ENCODE measurements at places on chromosomes 13 and 19.

GRCh38 chr19:21098291-21098690 is 16.3 kb downstream of the ZNF714 start:
- DNase-seq: no peak

DNA sequence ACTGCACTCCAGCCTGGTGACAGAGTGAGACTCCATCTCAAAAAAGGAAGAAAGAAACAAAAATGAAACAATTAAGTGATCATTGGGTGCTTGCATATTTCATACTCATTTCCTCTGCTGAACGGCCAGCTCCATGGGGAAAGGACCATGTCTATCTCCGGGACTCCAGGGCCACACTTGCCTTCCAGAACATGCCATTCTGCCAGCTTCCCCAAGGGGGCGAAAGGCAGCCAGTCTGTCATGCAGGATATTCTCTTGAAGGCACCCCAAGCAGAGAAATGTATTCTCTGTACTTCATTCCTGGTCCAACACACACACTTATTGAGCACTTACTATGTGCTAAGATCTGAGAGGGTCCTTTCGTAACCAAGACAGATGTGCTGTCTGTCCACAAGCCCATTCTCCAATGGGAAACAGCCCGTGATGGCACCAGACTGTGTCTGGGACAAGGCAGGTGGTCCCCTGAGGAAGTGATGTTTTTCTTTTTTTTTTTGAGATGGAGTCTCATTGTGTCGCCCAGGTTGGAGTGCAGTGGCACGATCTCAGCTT is 10.2 kb upstream of the CARM1 start:
- no peak for DNase-seq

GRCh38 chr19:35404879-35405622 is 34.2 kb downstream of the GPR42 start:
- no peak for DNase-seq

- no peak for DNase-seq
Observed at GRCh38 chr13:70339738-70340137, 231.5 kb upstream of the KLHL1 start.

DNA sequence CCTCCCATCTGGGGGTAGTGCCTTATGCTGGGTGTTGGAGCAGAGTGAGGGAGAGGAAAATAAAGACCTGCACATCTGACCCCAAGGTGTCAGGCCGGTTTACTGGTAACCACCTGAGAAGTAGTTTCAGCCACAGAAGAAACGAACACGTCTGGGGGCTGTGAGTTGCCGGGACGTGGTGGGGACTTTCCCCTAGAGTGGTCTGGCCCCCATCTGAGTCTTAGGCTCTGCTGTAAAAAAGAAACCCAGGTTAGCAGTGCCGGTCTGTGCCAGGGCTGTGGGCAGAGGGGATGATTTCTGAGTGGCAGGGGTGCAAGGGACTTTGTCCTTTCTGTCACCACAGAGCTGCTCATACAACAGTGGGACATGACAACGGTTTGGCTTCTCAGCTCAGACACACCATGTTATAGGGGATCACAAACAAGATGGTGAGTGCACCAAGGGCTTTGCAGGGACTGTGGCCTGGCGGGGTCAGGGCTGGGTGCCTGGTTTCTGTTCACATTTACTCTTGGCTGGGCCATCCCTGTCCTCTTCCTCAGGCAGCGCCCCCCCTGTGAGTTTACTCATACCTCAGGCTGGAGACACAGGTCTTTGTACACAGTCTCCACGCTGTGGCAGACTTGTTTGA is 9.0 kb downstream of the GCDH start:
- no peak for DNase-seq

- DNase-seq: no peak
Observed at GRCh38 chr13:68713394-68713793, 1394.2 kb upstream of the ATXN8OS start.

DNA sequence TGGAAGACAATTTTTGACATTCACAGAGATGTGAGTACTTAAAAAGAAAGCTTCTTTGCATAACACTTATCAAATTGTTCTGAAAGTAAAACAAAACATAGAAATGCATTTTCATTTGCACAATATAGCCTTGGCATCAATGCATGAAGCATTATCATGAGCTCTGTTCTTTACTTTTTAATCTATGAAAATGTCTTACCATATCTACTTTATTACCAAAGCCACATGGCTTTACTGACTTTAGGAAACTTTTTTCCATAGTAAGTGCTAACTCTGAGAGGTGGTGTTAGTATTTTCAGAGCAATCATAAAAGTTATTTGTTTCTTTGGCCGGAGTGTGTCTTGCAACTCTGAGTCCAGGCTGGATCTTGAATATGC is 10.5 kb downstream of the TNFRSF19 start:
- no peak for DNase-seq

- no peak for DNase-seq
Observed at GRCh38 chr13:26051657-26052311, at the start of gene SHISA2. SHISA2 (minus strand) TSS chr13:26052016; CDS start chr13:26050975, 1,041 bp downstream.

- no peak for DNase-seq
Observed at GRCh38 chr13:87788363-87788762, 117.2 kb downstream of the SLITRK5 start.

- no peak for DNase-seq
Observed at GRCh38 chr19:771332-771785, 20.4 kb downstream of the MISP start.

DNA sequence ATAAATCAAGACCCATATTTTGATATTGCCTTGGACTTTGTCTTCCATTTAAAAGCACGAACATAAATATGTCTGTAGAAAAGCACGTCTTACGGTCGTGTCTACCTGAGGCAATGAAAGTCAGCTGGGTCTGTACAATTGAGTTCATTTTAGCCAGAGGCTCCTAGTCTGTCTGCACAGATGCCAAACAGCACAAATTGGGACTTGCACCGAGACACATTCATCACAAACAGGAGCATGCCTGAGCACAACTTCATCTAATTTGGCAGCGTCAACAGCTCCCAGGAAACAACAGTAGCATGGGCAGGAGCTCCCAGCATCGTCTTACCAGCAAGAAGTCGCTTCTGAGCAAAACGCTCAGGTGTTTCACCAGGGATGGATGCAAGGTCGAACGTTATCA is 687.0 kb downstream of the EFNB2 start:
- no peak for DNase-seq

- no peak for DNase-seq
Observed at GRCh38 chr19:40335855-40336600, 12.2 kb downstream of the C19orf47 start.

- no peak for DNase-seq
Observed at GRCh38 chr19:5037936-5038335, 69.0 kb downstream of the KDM4B start.

- DNase-seq: no peak
Observed at GRCh38 chr19:56949626-56950025, 109.1 kb upstream of the PEG3 start.

DNA sequence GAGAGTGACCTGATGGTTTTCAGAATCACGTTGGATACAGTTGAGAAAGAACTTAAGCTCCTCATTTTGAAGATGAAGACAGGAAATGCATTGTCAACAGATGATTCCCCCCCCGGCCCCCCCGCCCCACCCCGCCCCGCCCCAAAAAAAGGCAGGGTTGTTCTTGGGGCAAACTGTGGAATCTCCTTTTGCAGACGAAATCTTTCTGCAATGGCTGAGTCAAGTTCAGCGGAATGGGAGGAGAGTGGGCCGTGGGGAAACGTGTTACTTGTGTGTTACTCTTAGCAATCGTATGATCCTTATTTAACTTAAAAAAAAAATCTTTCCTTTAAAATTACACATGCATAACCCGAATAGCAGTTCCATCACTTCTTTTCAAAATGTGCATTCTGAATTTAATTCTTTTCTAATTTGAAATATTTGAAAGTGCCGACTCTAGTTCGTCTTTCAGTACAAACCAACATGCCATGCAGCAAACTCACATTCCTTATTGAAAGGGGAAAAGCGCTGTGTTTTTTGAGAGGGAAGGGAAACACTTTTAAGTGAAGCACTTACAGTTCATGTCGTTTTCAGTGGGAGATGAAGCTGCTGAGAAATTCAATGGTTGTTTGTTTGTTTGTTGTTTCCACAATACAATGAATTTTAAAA is 348.5 kb upstream of the ARGLU1 start:
- DNase-seq: no peak

- DNase-seq: no peak
Observed at GRCh38 chr19:18789883-18790565, 1.1 kb downstream of the COMP start.

DNA sequence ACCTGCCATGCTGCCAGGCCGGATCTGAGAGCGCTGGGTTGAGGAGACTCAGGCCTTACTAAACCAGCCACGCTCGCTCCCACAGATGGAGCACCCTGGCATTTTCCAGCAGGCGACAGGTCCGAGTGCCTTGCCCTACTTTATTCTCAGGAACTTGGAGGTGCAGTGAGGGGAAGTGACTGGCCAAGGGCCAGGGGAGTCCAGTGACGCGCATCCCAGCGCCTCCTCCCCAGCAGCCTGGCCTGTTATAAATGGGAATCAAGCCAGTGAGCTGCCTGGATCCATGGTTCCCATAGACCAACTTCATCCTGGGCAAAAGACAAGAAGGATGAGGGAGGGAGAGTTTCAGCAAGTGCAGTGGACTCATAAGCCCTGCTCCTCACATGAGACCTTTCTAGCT is 35.5 kb downstream of the TMED1 start:
- no peak for DNase-seq

- no peak for DNase-seq
Observed at GRCh38 chr19:39864118-39864517, 17.9 kb upstream of the FBL start.

- no peak for DNase-seq
Observed at GRCh38 chr13:25281193-25281934, 5.9 kb downstream of the MTMR6 start.

DNA sequence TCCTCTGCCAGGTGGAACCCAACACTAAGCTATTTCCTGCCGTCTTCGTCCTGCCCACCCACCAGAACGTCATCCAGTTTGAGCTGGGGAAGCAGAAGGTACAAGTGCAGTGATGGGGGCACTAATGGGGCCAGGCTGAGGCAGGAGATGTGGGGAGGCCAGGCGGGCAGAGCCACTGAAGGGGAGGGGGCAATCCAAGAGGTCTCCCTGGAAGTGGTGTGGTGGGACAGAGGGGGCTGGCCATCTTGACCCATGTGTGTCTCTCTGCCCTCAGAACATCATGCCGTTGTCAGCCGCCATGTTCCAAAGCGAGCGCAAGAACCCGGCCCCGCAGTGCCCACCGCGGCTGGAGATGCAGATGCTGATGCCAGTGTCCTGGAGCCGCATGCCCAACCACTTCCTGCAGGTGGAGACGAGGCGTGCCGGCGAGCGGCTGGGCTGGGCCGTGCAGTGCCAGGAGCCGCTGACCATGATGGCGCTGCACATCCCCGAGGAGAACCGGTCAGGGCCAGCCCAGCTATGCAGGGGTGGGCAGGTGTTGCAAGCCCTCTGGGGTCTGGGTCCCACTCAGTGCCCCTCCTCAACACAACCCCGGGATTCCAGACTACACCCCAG is 49.6 kb downstream of the RYR1 start:
- no peak for DNase-seq

- no peak for DNase-seq
Observed at GRCh38 chr19:29383696-29384095, 142.1 kb upstream of the VSTM2B start.

GRCh38 chr13:83378908-83379307 is 503.4 kb downstream of the SLITRK1 start:
- no peak for DNase-seq

- no peak for DNase-seq
Observed at GRCh38 chr13:110536006-110536693, 25.4 kb downstream of the RAB20 start.

GRCh38 chr13:100790405-100790804 is 115.8 kb upstream of the TMTC4 start:
- DNase-seq: no peak

DNA sequence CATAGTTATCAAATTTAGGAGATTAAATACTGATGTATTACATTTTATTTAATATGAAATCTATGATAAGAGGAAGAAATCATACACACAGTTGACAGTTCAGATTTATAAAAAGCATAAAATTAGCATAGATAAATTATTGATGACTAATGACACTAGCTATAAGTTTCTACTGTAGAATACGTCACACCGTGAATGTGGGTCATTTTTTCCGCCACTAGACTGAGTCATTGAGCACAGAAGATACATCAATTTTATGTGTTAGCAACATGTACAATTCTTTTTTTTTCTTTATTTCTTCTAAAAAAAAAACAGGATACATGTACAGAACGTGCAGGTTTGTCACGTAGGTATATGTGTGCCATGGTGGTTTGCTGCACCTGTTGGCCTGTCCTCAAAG is 22.2 kb downstream of the AP2S1 start:
- no peak for DNase-seq

- no peak for DNase-seq
Observed at GRCh38 chr13:99982731-99983498, 1.3 kb downstream of the ZIC2 start.

DNA sequence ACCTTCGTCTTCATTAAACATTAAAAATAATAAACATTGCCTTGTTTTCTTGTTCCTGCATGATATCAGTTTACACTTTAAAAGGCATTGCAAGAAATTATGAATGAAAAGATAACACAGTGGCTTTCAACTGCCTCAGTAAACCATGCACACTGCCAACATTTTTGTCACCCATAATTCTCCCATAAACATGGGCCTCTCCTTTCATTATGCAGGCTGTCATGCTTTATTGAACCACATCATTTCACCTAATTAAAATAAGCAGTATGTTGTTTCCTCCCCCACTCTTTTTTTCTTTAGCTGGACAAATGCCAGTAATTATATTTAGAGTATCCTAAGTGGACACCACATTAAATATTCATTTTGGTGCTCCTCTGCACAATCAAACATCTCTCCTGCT is 1566.5 kb upstream of the SLC10A2 start:
- no peak for DNase-seq

- no peak for DNase-seq
Observed at GRCh38 chr13:71304861-71305260, 562.1 kb downstream of the DACH1 start.

GRCh38 chr13:88919970-88920628 is 1248.9 kb downstream of the SLITRK5 start:
- DNase-seq: no peak

DNA sequence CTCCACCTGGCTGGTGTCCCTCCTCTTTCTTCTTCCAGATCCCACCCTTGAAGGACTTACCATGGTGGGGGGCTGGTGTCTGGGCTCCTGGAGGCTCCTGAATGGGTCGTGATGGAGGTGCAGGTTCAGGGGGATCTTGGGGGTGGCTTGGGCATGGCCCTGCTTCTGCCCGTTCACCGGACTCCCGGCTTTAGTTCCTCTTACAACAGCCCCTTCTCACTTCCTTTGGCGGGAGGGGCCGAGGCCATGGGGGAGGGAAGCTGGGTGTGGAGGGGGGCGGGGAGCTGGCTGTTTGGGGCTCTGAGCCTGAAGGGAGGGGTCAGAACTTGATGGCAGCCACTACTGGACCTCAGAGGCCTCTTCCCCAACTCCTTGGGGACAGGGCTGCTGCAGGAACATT is at the start of gene MYO1F:
MYO1F (minus strand) TSS at position 196 of the 400 bp plus-strand sequence; CDS start at position 63, 133 bp downstream.
- DNase-seq: no peak

Data from stimulated activated CD8-positive, alpha-beta memory T cell treated with anti-CD3 and anti-CD28 coated beads, Interleukin-12 subunit alpha, Interleukin-12 subunit beta, amount 100 ng/mL, for 1 hour (primary cell).